ENCODE measurements at places on chromosomes 5 and 9.

DNA sequence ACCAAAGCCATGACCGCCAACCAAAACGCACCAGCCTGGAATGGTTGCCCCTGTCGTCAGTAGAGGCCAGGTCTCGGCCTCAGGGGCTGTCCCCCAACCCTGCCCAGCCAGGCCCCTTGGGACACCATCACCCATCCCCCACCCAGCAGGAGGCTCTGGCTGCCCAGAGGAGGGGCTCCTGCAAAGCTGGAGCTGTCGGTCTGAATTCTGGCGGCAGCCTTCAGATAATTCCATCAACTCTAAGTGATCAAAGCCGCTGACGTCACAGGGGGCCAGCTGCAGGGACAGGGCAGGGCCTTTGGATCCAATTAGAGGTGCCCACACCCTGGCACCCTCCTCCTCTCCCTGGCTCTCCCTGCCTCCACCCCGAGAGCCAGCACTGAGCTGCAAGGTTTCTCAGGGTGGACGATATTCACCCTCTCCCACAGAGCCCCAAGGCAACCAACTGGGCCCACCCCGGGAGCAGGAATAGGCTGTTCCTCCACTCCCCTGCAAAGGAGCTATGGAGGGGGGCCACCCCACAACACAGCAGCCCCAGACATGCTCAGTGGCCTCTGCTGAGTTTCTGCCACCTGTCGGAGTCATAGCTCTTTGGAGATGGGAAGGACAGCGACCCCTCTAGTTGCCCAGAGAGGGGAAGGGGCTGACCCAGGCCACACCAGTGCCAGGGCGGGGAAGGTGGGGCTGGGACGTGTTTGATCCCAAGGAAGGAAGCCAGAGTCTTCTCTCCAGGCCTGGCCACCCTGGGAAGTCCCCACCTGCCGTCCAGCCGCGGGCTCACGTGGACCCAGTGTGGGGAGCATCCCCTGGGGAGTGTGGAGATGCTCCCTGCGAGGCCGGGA is 78.4 kb downstream of the NTNG2 start:
- no peak for DNase-seq

GRCh38 chr9:23841304-23841703 is 15.3 kb upstream of the ELAVL2 start:
- DNase-seq = no peak

DNA sequence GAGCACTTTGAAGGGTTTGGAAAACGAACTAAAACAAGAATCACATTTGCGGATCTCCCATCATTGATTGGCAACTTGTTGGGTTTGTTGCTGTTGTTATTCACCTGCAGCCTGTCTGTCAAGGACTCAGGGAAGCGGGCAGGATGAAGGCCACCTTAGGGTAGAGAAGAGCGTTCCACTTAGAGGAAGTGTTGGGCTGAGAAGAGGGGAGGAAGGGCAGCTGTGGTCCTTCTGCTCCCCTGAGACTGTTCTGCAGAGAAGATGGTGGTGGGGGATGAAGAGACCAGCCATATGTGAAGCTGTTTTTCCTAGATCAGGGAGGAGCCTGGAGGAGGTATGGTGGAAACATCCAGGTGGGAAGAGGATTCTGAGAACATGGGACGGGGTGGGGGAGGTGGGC is 70.6 kb upstream of the CPEB4 start:
- DNase-seq = no peak

GRCh38 chr9:135929656-135930445 is 22.5 kb upstream of the CAMSAP1 start:
- DNase-seq = no peak

GRCh38 chr9:137484551-137485315 is 25.6 kb upstream of the NSMF start:
- no peak for DNase-seq

DNA sequence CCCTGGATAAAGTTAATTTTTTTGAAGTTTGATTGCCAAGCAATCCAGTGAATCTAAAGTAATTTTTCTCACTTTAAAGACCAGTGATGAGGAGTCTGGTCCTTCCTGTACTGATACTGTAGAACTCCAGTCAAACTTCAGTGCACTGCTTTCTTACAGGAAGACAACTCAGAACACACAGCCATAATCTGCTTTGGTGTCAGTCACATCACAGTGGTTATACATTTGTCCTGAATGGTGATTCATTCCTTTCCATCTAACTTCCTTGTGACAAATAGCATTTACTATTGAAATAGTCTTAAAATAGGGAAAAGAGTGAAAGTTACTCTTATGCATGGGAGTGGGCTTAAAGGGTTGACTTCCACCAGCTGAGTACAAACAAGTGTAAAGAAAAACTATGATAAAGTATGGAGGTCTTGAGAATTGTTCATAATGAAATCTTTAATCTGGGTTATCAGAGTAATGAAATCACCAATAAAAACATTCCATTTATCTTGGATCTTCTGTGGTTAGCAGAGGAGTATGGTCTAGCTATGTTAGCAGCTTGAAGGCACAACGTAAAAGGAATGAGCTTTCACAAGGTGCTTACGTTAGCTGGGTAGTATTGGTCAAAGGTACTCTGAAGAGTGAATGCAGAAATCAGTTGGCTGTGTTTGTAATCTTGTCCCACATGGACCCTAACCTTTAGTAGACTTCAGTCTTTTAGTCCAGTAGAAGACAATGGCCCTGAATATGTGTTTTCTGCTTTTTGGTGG is 41.5 kb downstream of the DCP2 start:
- peak; percentile 14 for DNase-seq

DNA sequence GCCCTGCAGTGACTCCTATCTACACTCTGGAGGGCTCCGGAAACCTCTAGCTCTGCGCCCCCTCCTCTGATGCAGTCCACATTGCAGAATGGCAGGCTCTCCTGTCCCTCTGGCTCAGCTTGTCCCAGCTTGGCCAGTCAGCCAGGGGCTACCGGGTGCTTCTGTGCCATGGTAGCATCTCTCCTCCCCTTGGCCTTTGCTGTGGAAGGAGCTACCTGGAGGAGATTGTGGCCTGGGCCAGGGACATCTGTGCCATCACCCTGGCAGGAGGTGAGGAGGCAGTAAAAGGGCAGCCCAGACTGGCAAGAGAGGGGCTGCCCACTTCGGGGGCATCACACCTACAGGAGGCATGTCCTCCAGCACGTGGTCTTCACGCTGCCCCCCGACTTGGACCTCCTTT is 38.1 kb upstream of the FCN1 start:
- DNase-seq = no peak

- no peak for DNase-seq
Observed at GRCh38 chr5:66982056-66982387, 214.6 kb downstream of the CD180 start.

- no peak for DNase-seq
Observed at GRCh38 chr5:90878549-90879196, 320.1 kb downstream of the ADGRV1 start.

DNA sequence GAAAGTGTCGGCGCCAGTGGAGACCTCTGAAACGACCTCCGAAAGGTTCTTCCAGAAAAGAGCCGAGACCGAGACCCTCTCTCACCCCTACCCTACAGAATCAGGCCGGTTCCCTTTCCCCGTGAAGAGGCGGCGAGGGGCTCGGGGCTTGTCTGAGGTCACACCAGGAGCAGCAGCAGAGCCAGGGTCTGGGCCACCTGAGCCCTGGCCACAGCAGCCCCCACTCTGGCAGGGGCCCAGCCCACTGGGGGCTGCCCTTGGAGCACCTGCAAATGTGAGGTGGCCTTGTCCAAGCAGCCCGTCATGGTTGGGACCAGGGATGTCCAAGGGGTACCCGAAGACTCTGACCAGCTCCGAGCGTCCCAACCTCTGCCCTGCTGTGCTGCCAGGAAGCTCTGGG is 9.2 kb downstream of the AGPAT2 start:
- no peak for DNase-seq

DNA sequence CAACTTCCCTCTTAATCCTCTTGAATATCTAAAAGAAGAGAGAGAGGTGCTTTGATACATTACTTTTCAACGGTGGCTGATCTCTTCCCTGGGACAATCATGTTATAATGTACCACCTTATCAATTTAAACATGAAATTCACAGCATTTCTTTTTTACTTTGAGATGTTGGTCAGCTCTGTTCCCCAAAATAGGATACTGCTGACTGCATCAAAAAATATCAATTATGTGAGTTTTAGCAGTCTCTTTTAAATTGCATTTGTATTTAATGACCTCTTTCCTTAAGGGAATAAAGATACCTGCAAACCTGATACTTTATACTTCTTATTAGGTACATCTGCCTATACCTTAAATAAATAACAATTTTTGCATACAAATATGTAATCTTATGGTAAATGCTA is 58.4 kb upstream of the MARCHF11 start:
- no peak for DNase-seq

GRCh38 chr9:116986015-116986414 is 298.9 kb downstream of the TRIM32 start:
- DNase-seq = no peak

GRCh38 chr5:169395136-169395535 is 94.2 kb upstream of the SLIT3 start:
- DNase-seq = no peak

DNA sequence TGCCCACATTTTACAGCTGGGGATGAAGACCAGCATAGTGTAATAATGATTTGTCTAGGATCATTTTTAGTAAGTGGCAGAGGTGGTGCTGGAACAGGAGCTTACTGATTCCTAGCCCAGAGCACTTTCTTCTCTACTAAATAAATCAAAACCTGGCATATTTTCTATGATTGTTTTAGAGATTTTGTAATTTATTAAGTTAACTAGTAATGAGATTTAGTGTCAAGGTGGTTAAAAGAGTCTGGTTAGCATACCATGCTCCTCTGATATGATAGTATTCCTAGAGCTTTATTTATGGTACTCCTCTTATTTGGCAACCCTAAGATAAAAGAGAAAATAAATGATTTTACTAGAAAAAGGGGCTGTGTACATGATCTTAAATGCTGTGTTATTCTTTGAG is 604.0 kb downstream of the ISL1 start:
- no peak for DNase-seq

DNA sequence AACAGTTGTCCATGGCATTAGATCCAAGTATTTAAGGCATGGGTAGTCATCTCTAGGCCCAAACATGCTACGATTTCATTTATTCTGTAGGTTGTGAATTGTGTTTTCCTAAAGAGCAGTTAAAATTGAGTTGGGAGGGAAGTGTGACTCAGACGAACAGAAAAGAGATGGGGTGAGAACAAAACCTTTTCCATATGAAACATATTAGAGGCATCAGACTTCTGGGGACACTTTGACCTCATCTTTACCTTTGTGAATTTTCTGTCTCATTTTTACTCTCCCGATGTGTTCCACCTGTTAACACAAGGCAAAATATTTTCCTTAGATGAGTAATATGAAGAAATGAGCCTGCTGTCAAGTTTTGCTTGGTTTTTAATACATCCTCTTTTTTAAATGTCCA is 181.3 kb downstream of the ESM1 start:
- no peak for DNase-seq

- DNase-seq = no peak
Observed at GRCh38 chr5:58012102-58012501, 447.8 kb downstream of the PLK2 start.

- peak; percentile 3 for DNase-seq
Observed at GRCh38 chr5:54388409-54388808, 67.1 kb upstream of the HSPB3 start.

GRCh38 chr9:88308831-88309560 is 79.2 kb upstream of the SPIN1 start:
- DNase-seq = no peak

- no peak for DNase-seq
Observed at GRCh38 chr9:24793787-24794186, 248.1 kb upstream of the IZUMO3 start.

GRCh38 chr5:15966066-15966640 is 213.4 kb downstream of the MARCHF11 start:
- no peak for DNase-seq

GRCh38 chr9:38414040-38414723 is 10.1 kb downstream of the IGFBPL1 start:
- no peak for DNase-seq

DNA sequence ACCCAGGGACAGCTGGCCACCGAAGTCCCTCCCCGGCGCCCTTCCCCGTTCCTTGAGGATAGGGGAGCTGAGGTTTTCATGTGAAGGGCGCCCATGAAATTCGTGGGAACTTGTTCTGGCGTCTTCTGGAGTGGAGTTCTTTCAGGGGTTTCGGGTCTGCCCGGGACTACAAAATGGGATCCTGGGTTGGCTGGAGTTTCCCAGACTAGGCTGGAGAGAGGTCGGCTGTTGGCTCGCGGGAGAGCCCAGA is 3.6 kb upstream of the RGMB start:
- no peak for DNase-seq

DNA sequence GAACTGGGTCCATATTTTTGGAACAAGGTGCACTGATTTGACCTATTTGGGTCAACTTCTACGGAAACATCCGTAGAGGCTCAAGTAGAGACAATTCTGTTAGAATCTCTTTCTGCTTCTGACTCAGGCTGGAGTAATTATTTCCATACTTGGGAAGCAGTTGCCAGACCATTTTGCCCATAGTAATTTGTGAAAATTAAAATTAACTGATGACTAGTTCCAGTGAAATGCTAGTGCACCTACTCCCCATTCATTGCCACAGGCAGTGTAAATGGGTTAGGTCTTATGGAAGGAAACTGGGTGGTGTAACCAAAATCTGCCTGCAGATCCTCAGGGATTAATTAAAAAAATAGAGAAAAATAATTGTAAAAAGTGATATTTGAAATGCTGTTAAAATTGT is 201.1 kb downstream of the TENT4A start:
- DNase-seq = no peak

- DNase-seq = no peak
Observed at GRCh38 chr5:170078931-170079330, 26.8 kb upstream of the FOXI1 start.

DNA sequence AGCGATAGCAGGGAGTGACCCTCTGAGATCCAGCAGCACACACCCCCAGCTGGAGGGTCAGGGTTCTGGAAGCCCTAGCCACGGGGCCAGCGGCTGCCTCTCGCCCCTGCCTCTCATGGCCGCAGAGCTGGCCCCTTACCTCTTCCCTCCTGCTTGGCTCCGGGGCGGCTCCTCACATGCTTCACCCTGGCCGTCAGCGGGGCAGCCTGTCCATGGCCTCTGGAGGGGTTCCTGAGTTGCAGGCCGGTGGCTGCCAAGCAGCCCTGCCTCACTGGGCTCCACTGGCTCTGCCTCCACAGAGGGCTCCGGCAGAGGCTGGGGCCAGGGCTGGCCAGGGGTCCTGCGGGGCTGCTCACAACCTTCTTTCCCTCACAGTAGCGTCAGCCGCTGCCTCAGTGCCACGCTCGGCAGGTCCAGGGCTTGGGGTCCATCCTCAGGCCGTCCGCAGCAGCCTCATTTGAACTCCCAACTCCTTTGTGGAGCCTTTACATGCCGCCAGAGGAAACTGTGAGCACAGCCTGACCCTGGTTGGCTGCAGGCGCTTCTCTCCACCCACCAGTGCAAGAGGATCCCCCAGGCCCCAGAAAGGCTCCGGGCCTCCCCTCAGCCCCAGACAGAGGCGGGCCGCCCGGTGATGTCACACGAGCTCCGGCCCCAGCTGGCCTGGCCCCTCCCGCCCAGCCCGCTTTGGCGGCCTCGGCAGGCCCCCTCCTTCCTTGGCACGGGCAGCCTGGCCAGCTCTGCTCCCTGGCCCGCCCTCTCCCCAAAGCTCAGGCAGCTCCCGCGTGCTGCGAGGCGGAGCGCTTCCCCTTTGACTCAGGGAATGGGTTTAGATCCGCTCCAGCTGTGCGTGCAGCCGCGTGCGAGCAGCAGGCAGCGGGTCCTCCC is at the start of gene ANGPTL2:
TSS of gene ANGPTL2 (minus strand) at position 460 of the 888 bp plus-strand sequence. CDS start 13,904 bp downstream, outside the sequence.
- DNase-seq = peak; percentile 98
